Type B pancreatic cell (in vitro differentiated cells): ENCODE measurements at places on chromosomes 7 and 10. TPM values are rescaled to one million over a fixed set of nuclear protein-coding genes. Genes with fewer than 3 reads are reported as not detected.

HACD1 gene
- total RNA-seq, result 7.9 and 16.4 TPM in 2 replicates

DNA sequence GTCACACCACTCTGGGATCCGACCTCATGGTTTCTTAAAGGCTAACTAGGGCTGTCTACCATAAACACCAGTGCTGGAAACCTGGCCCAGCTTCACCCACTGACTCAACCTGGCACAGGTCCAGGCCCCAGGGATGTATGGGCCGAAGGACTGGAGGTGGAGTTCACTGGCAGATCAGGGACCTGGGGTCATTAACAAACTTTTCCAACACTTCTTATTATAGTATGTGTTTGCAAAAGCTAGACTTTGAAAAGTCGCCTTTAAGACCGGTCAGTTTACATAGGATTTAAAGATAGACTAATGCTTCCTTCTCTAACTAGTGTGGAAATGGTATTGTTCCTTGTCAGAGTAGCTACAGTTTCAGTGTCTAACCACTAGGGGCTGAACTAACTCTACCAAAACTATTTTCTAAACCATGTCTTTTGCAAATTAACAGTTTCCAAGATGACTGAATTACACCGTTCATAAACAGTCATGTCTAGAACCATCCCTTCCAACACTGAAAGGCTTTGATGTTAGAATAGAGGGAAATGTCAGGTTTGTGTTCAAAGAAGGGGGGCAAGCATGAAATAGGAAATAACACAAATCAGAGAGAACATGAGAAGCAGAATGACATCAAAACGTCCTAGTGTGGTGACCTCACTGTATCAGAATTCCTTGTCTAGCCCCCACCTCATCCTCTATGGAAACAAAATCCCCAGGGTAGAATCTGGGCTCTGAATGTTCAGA lies 29.7 kb downstream of the STN1 start:
- no peak for DNase-seq

- no peak for DNase-seq
Observed at GRCh38 chr7:159328096-159328495, 183.4 kb upstream of the VIPR2 start.

DNA sequence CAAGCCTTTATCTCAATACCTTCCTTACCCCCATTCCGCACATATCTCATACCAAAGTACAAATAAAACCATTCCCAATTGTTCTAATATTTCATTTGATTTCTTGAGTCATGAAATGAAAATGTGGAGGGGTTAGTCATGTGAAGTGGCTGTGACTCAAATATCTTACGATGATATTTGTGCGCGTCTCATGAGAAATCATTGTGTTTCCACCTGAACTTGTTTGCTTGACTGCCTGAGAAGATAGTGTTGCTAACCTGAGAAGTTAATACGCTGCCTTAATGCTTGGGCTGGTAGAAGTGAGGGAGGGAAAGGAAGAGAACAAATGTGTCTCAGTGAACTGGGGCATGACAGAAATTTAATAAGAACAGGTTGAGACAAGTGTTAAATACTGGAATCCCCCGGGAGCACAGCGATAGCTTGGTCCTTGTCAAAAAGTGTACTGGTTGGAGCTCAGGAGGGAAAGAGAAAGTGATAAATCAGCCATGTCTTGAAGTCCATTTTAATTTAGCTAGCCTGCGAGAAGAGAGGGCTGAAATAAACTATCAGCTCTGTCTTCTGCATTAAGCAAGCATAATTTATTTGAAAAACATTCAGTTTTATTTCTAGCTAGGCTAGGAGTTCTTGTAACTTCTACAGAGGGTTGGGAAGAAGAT lies 7.2 kb upstream of the EPHA1 start:
- DNase-seq, result no peak

CHAT gene
- 0.34 and 0.62 TPM in 2 replicates for total RNA-seq

- no peak for DNase-seq
Observed at GRCh38 chr10:97684866-97685394, 2.1 kb downstream of the AVPI1 start.
